ENCODE measurements at places on chromosomes 7 and 10.

GRCh38 chr7:132789281-132789680, 213.0 kb upstream of the PLXNA4 start:
- DNase-seq = no peak

- no peak for DNase-seq
Observed at GRCh38 chr10:29514306-29514705, 120.5 kb downstream of the SVIL start.

DNA sequence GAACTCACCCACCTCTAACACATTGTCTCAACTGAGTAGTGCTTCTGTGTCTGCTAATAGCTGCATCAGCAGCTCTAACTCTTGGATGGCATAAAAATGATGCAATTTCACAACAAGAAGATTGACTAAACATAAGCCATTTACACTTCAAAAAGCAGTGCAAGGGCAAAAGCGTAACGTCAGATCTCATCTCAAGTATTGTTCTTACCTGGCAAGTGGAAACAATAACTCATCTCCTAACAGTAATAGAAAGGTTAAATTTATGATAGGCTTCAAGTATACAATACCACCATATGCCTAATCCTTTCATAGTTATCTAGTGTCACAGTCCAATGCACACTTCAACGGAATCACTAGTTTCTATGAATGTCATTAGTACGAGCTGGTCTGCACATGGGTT, 14.8 kb downstream of the TPK1 start:
- DNase-seq = no peak

GRCh38 chr7:13748998-13749397, 240.5 kb downstream of the ETV1 start:
- no peak for DNase-seq

DNA sequence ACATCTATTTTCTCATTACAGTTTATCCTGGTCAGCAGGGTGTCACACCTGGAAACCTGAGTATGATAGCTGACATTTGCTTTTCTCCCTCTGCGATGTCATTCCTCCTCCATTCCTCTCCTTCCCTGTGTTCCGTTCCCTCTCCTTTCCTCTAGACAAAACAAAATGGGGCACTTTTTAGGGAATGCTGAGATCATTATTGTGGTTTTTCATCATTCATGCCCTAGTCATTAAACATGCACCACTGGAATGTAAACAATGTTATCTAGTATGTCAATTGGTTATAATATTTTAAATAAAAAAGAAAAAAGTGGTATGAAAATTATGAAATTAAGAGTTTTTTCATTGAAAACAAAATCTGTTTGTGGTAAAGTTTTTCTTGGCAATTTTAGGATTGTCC, 132.6 kb downstream of the MAPK8 start:
- DNase-seq = no peak

- DNase-seq = no peak
Observed at GRCh38 chr7:30074422-30075030, 46.3 kb downstream of the PLEKHA8 start.

GRCh38 chr10:131499566-131499965, 188.0 kb upstream of the TCERG1L start:
- DNase-seq = no peak

- no peak for DNase-seq
Observed at GRCh38 chr7:21364801-21365271, 63.0 kb upstream of the SP4 start.

Data from stimulated activated CD4-positive, alpha-beta T cell treated with anti-CD3 and anti-CD28 coated beads, TNF-alpha, amount 100 ng/mL, for 1 hour (primary cell).